ENCODE measurements at places on chromosomes 5 and 9.

- no peak for DNase-seq
These were observed 141.5 kb upstream of the ERCC6L2 start for GRCh38 chr9:95733741-95734666.

DNA sequence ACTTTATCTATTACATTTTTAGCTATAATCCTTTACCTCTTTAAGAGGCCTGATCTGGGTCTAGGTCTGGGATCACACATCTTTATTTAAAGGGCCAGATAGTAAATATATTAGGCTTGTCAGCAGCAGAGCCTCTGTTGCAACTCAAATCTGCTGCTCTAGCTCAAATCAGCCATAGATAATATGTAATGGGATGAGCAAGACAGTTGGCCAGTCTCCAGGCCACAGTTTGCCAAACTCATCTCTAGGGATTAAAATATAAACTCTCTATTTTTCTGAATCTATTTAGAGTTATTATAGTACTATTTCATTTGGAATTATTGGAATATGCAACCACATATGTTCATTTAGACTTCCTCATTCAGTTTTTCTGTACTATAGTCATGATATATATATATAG lies 115.9 kb upstream of the MINAR2 start:
- no peak for DNase-seq

DNA sequence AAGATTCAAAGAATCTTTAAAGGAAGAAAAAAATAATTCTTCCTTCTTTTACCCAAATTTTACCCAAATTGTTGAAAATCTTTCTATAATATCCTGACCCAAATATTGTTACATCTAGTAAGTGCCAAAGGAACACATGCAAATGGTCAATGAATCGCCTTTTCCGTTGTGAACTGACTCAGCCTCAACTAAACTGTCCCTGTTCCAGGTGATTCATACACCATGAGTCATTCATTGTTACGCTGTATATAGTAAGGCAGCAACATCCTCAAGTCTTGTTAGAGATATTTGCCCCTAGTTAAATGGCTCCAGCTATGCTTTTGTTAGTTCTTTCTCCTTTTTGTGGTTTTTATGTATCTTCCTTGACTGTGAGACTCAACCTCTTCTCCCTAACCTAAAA lies 9.7 kb downstream of the PTGER4 start:
- DNase-seq, result no peak

GRCh38 chr5:585556-585955 lies 26.6 kb upstream of the CEP72 start:
- no peak for DNase-seq

DNA sequence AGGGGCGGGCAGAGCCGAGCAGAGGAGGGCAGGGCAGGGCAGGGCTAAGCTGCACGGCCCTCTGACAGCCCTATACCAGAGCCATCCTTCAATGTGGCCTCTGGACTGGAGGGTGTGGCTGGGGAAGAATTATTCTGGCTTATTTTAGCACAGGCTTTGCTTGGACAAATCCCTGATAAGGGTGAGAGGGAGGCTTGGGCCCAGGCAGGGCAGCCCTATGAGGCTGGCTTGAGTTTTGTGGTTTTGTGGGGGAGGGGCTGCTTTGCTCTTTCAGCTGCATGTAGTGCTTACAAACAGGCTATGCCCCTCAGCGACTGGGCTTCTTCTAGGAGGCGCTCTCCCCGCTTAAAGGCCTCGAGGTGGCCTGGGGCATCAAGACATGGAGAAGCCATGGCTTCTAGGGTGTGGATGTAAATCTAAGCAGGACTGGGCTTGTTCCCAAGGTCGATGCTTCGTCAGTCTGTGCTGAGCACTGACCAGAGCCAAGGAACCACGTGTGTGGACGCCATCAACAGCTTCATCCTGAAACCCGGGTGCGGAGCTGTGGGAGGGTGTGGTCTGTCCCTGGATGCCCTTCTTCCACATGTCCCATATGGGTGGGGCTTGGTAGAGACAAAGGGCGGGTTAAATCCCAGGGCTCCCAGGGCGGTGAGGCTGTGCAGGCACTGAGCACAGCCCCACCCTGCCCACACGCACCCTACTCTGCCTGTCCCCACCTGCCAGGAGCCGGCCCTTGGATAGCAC lies 45.7 kb upstream of the IPPK start:
- no peak for DNase-seq

GRCh38 chr9:35446012-35446411 lies 43.9 kb upstream of the RUSC2 start:
- DNase-seq, result no peak

All from NCI-H748 treated with DMSO at 0.1 percent for 48 hours (cell line).